ENCODE measurements at places on chromosomes 5 and 9. TPM values are rescaled to one million over a fixed set of nuclear protein-coding genes. Genes with fewer than 3 reads are reported as not detected.

Gene TEX48
- not detected for total RNA-seq

- peak; percentile 86 for DNase-seq
Observed at GRCh38 chr5:112921026-112921832, 798 bp downstream of the REEP5 start.

- DNase-seq: no peak
Observed at GRCh38 chr5:101018299-101018698, 115.2 kb upstream of the ST8SIA4 start.

GRCh38 chr5:138289296-138289695, 14.9 kb upstream of the GFRA3 start:
- no peak for DNase-seq

- peak; percentile 63 for DNase-seq
Observed at GRCh38 chr9:93644397-93645088, 68.2 kb downstream of the PHF2 start.

DNA sequence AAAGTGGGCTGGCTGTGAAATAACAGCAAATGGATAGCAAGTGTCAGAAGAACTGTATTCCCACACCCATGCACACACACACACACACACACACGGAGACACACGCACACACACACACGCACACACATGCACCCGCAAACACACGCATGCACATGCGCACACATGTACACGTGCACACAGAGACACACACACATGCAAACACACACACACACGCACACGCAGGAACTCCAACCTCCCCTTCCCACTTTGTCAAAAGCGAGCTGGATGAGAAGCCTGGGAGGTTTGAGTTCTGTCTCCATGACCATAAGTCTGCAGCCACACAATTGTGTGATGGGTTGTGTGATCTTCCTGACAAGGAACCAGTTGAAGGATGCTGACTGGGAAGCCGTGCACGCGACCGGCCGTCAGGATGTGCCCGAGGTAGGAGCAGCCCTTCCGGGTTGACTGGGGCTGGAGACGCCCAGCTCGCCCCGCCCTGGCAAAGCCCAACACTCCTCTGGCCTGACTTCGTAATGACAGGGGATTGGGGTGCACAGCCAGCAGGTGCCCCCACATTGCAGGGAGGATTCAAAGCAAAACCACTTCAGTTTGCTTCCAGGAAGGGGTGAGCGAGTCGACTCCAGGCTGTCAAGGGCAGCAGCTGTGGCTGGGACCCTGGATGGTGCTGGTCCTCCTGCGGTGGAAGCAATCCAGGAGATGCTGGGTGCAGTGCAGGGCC, 29.3 kb upstream of the NKD2 start:
- DNase-seq: no peak

Gene NME5
- total RNA-seq: 2.0 TPM

- no peak for DNase-seq
Observed at GRCh38 chr5:159018855-159019254, 80.9 kb downstream of the EBF1 start.

- no peak for DNase-seq
Observed at GRCh38 chr9:90818279-90818678, 16.7 kb downstream of the SYK start.

Gene UGT3A1
- not detected for total RNA-seq

DNA sequence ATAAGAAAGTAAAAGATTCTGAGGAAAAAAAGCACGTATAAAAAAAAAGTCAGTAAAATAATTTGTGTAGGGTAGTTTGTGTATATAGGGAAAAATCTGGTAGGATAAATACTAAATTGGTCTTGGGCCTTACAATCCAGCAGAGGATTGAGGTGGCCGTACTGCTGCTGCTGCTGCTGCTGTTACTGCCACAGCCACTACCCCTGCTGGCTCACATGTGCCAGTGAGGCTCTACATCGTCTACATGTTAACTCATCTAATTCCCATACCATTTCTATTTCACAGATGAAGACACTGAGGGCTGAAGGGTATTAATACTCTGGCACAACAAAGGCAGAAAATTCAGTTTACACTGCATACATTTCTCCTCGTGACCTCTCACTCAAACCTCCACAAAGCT, 928.5 kb downstream of the TLE4 start:
- DNase-seq: no peak

- DNase-seq: no peak
Observed at GRCh38 chr5:96146675-96147074, 185.0 kb upstream of the ELL2 start.

Gene SV2C
- not detected for total RNA-seq

GRCh38 chr9:76150013-76150412, 244.2 kb downstream of the RFK start:
- DNase-seq: no peak

DNA sequence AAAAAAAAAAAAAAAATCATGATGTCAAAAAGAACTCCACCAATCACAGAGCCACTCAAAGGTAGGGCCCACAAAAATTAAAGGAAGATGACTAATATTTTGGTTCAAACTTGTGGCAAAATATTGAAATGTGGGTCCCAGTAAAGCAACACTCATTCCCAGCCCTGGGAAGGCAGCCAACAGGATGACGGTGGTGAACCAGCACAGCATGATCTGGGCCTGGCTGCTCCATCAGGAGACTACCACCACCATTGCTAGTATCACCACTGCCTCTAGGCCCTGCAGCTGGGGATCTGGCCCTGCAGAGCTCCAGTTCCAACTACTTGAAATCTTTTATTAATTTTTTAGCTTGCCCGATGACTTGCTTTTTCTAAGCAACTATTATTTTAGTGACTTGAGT, 206.8 kb upstream of the ITGA1 start:
- DNase-seq: no peak

Gene TSSK1B
- 0.10 TPM for total RNA-seq

GRCh38 chr9:107963246-107963645, 473.7 kb upstream of the KLF4 start:
- no peak for DNase-seq

DNA sequence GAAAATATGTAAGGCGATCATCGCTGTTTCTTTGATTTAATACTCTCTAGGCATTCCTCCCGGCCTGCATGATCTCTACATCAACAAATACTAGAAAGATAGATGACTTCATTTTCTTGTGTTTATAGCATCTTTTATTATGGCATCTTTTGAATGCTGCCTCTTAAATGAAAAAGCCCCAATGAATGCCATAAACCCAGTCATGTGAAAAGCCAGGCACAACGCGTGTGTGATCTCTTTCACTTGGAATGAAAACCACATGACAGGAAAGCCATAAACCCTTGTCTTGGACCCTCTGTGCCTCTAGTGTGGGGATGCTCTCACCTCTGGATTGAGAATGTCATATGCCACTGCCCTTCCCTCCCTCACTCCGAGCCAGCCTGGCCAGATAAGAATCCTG, 476.2 kb downstream of the SEMA5A start:
- DNase-seq: no peak

- DNase-seq: no peak
Observed at GRCh38 chr5:177234841-177235240, 68.7 kb downstream of the RAB24 start.

DNA sequence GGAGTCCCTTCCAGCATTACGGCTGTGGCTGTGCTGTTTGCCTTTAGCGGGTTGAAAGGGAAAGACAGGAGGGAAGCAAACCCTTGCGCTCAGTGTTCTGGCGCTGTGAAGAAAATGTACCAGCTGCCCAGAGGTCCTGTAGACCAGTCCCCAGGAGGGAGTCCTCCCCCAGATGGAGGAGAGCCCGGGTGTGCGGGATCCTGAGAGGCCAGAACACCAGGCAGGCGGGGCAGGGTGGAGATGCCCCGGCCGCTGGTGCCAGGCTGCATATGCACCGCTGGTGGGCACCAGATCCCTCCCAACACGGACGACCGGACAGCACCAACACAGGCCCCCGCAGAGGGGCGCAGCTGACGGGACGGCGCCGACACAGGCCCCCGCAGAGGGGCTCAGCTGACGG, 37.2 kb upstream of the SLC9A3 start:
- DNase-seq: no peak
